ENCODE measurements at places on chromosomes 16 and 17.

- no peak overlapping the region for H3K4me3 ChIP-seq
- no peaks in the 10 kb centered on the region for H3K27me3 ChIP-seq
- DNase-seq = no peak
- no peak overlapping the region for H3K27ac ChIP-seq
- H3K36me3 ChIP-seq = peaks cover 3% of the 10 kb centered on the region
- H3K4me1 ChIP-seq = no peaks in the 10 kb centered on the region
Measured at GRCh38 chr16:5027086-5027485, 6.6 kb downstream of the NAGPA start.

- peak overlapping the region; percentile 50 for H3K27ac ChIP-seq
- no peak overlapping the region for H3K4me3 ChIP-seq
- peaks cover 19% of the 10 kb centered on the region for H3K36me3 ChIP-seq
- no peaks in the 10 kb centered on the region for H3K27me3 ChIP-seq
Measured at GRCh38 chr16:81650982-81651562, 128.0 kb upstream of the PLCG2 start.

- H3K4me3 ChIP-seq = no peak overlapping the region
- no peaks in the 10 kb centered on the region for H3K27me3 ChIP-seq
- no peaks in the 10 kb centered on the region for H3K36me3 ChIP-seq
Measured at GRCh38 chr17:8995711-8996110, 25.6 kb upstream of the NTN1 start.

GRCh38 chr17:72657467-72658317, 434.8 kb downstream of the SLC39A11 start:
- DNase-seq = peak; percentile 70
- H3K4me1 ChIP-seq = peaks cover 10% of the 10 kb centered on the region
- H3K27me3 ChIP-seq = no peaks in the 10 kb centered on the region
- no peak overlapping the region for H3K4me3 ChIP-seq

- no peak overlapping the region for H3K27ac ChIP-seq
- H3K27me3 ChIP-seq = no peaks in the 10 kb centered on the region
- H3K4me1 ChIP-seq = peaks cover 16% of the 10 kb centered on the region
- DNase-seq = peak; percentile 51
- no peak overlapping the region for H3K4me3 ChIP-seq
- no peaks in the 10 kb centered on the region for H3K36me3 ChIP-seq
Measured at GRCh38 chr17:73356561-73357170, 44.9 kb upstream of the CDC42EP4 start.

GRCh38 chr17:17377071-17377967, 74.1 kb downstream of the NT5M start:
- no peak overlapping the region for H3K4me3 ChIP-seq
- H3K36me3 ChIP-seq = no peaks in the 10 kb centered on the region
- no peak overlapping the region for H3K27ac ChIP-seq
- H3K27me3 ChIP-seq = no peaks in the 10 kb centered on the region
- DNase-seq = no peak

- no peaks in the 10 kb centered on the region for H3K27me3 ChIP-seq
- H3K27ac ChIP-seq = no peak overlapping the region
- no peak overlapping the region for H3K4me3 ChIP-seq
- H3K4me1 ChIP-seq = peaks cover 9% of the 10 kb centered on the region
- H3K36me3 ChIP-seq = peaks cover 25% of the 10 kb centered on the region
Measured at GRCh38 chr16:19856120-19856519, 28.5 kb downstream of the GPRC5B start.

GRCh38 chr17:82848022-82848592, 8.3 kb upstream of the ZNF750 start:
- no peaks in the 10 kb centered on the region for H3K27me3 ChIP-seq
- H3K27ac ChIP-seq = peak overlapping the region; percentile 70
- DNase-seq = no peak
- no peak overlapping the region for H3K4me3 ChIP-seq

DNA sequence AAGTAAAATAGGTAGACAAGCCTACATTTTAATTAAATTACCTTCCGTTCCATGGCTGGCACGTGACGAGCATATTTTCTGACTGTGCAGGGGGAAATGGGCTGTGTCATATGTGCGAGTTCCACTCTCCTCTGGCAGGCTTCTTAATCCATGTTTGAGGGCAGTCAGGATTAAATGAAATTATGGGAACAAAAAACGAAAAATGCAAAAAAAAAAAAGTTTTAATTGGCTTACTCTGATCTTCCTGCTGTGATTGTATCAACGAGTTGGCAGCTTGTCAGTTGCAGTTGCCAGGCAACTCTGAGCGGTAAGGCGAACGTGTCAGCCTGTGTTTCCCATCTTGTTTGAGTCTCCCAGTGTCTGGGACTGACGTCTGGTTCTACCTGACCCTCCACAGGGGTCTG, 302.9 kb upstream of the XYLT1 start:
- H3K27me3 ChIP-seq = no peaks in the 10 kb centered on the region

- no peak overlapping the region for H3K4me3 ChIP-seq
- DNase-seq = no peak
- H3K27ac ChIP-seq = no peak overlapping the region
- H3K36me3 ChIP-seq = peaks cover 70% of the 10 kb centered on the region
Measured at GRCh38 chr17:40157973-40158372, 17.6 kb downstream of the CASC3 start.

GRCh38 chr16:27700304-27700995, 150.5 kb downstream of the KATNIP start:
- no peaks in the 10 kb centered on the region for H3K4me1 ChIP-seq
- H3K27me3 ChIP-seq = no peaks in the 10 kb centered on the region
- H3K36me3 ChIP-seq = peaks cover 13% of the 10 kb centered on the region
- no peak overlapping the region for H3K27ac ChIP-seq
- no peak overlapping the region for H3K4me3 ChIP-seq
- no peak for DNase-seq

GRCh38 chr17:2792366-2793169, 3.7 kb upstream of the RAP1GAP2 start:
- H3K4me1 ChIP-seq = no peaks in the 10 kb centered on the region
- H3K27me3 ChIP-seq = no peaks in the 10 kb centered on the region
- DNase-seq = peak; percentile 67

- H3K27me3 ChIP-seq = no peaks in the 10 kb centered on the region
- no peak overlapping the region for H3K27ac ChIP-seq
- no peaks in the 10 kb centered on the region for H3K36me3 ChIP-seq
Measured at GRCh38 chr16:81307770-81308169, 7.0 kb upstream of the GAN start.

GRCh38 chr16:66850115-66850815, 6.1 kb downstream of the CA7 start:
- no peak overlapping the region for H3K27ac ChIP-seq
- no peaks in the 10 kb centered on the region for H3K4me1 ChIP-seq
- H3K36me3 ChIP-seq = no peaks in the 10 kb centered on the region
- peaks cover 35% of the 10 kb centered on the region for H3K27me3 ChIP-seq
- DNase-seq = peak; percentile 24
- H3K4me3 ChIP-seq = no peak overlapping the region

GRCh38 chr16:87550495-87550961, 51.8 kb upstream of the JPH3 start:
- no peaks in the 10 kb centered on the region for H3K36me3 ChIP-seq
- H3K4me1 ChIP-seq = no peaks in the 10 kb centered on the region
- DNase-seq = peak; percentile 90

GRCh38 chr17:81251709-81252301, 12.7 kb downstream of the NDUFAF8 start:
- H3K4me3 ChIP-seq = no peak overlapping the region
- H3K27me3 ChIP-seq = no peaks in the 10 kb centered on the region
- H3K27ac ChIP-seq = peak overlapping the region; percentile 84
- no peaks in the 10 kb centered on the region for H3K4me1 ChIP-seq
- DNase-seq = no peak

GRCh38 chr16:14473488-14473887, 156.6 kb downstream of the PARN start:
- peaks cover 6% of the 10 kb centered on the region for H3K36me3 ChIP-seq
- H3K27me3 ChIP-seq = no peaks in the 10 kb centered on the region
- H3K4me1 ChIP-seq = no peaks in the 10 kb centered on the region
- DNase-seq = no peak
- no peak overlapping the region for H3K4me3 ChIP-seq

- DNase-seq = no peak
- no peaks in the 10 kb centered on the region for H3K27me3 ChIP-seq
- no peaks in the 10 kb centered on the region for H3K4me1 ChIP-seq
- H3K36me3 ChIP-seq = no peaks in the 10 kb centered on the region
- no peak overlapping the region for H3K27ac ChIP-seq
- H3K4me3 ChIP-seq = no peak overlapping the region
Measured at GRCh38 chr17:33847900-33848299, 407.2 kb upstream of the CCL2 start.

- H3K27ac ChIP-seq = no peak overlapping the region
- H3K4me1 ChIP-seq = peaks cover 3% of the 10 kb centered on the region
- no peak for DNase-seq
- H3K4me3 ChIP-seq = no peak overlapping the region
- H3K36me3 ChIP-seq = no peaks in the 10 kb centered on the region
- H3K27me3 ChIP-seq = no peaks in the 10 kb centered on the region
Measured at GRCh38 chr16:51222016-51222415, 70.9 kb upstream of the SALL1 start.

DNA sequence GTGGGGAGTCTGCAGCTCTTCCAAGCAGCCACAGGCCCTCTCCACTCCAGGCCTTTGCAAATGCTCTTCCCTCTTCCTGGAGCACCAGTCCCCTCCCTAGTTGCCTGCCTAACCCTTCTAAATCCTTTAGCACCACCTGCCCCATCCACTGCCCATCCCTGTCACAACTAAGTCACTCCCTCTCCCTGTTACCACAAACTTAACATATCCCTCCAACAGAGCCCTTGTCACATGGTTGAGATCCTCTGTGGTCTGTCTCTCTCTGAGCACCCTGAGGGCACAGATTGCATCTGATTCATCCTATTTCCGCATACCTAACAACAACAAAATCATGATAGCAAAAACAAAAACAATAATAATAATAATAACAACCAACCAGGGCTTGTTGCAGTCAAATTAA, 11.0 kb upstream of the BEAN1 start:
- H3K27me3 ChIP-seq = peaks cover 11% of the 10 kb centered on the region
- H3K4me3 ChIP-seq = no peak overlapping the region
- no peaks in the 10 kb centered on the region for H3K4me1 ChIP-seq
- no peak overlapping the region for H3K27ac ChIP-seq

- H3K36me3 ChIP-seq = no peaks in the 10 kb centered on the region
- DNase-seq = peak; percentile 90
- H3K27ac ChIP-seq = no peak overlapping the region
- no peaks in the 10 kb centered on the region for H3K27me3 ChIP-seq
- no peaks in the 10 kb centered on the region for H3K4me1 ChIP-seq
- H3K4me3 ChIP-seq = no peak overlapping the region
Measured at GRCh38 chr17:74309902-74310301, 16.1 kb upstream of the KIF19 start.

DNA sequence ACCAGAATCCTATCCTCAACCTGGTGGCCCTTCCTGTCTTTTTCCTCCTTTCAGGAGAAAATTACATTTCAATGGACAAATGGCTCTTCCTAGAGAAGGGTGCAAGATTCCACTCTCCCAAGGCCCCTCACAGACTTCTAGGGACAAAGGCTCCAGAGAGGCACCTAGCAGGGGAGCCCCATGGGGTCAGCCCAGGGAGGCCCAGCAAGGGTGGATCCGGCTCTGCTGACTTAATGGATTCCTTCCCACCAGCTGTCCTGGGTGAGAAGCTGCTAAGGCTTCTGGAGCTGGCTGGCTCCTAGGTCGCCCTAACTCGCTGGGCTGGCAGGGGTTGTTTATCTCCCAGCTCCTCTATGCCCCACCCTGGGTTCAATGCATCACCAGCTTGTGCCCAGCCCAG, 152.4 kb downstream of the ZNF423 start:
- peak; percentile 61 for DNase-seq
- peaks cover 42% of the 10 kb centered on the region for H3K4me1 ChIP-seq
- no peaks in the 10 kb centered on the region for H3K36me3 ChIP-seq
- no peaks in the 10 kb centered on the region for H3K27me3 ChIP-seq
- peak overlapping the region; percentile 95 for H3K27ac ChIP-seq
- no peak overlapping the region for H3K4me3 ChIP-seq

- H3K36me3 ChIP-seq = peaks cover 27% of the 10 kb centered on the region
- DNase-seq = no peak
- no peak overlapping the region for H3K27ac ChIP-seq
Measured at GRCh38 chr16:67598527-67598926, 36.2 kb downstream of the CTCF start.

DNA sequence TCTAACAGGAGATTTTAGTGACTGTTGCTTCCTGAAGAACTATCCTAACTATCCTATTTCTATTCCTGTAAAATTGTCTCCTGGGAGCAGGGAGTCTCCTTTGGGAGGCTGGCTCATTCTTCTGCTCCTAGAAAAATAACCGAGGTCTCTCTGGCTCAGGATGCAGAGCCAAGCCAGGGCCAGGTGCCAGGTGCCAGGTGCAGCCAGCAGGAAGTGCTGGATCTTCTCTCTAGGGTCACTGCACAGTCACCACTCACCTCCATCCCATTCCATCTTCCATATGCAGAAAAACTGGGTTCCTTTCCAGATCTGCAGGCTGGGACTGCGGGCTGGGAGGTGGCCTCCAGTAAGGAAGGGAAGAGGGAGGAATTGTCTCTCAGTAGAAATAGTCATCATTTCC, 3.8 kb upstream of the TMC7 start:
- no peaks in the 10 kb centered on the region for H3K27me3 ChIP-seq
- no peak overlapping the region for H3K4me3 ChIP-seq
- H3K27ac ChIP-seq = no peak overlapping the region
- no peak for DNase-seq

GRCh38 chr17:40559954-40560591, 5.2 kb downstream of the CCR7 start:
- H3K36me3 ChIP-seq = no peaks in the 10 kb centered on the region
- H3K4me3 ChIP-seq = no peak overlapping the region
- peak; percentile 99 for DNase-seq
